ENCODE measurements at places on chromosomes 13 and 19.

GRCh38 chr13:107907065-107907805 lies 308.1 kb downstream of the LIG4 start:
- DNase-seq: no peak

DNA sequence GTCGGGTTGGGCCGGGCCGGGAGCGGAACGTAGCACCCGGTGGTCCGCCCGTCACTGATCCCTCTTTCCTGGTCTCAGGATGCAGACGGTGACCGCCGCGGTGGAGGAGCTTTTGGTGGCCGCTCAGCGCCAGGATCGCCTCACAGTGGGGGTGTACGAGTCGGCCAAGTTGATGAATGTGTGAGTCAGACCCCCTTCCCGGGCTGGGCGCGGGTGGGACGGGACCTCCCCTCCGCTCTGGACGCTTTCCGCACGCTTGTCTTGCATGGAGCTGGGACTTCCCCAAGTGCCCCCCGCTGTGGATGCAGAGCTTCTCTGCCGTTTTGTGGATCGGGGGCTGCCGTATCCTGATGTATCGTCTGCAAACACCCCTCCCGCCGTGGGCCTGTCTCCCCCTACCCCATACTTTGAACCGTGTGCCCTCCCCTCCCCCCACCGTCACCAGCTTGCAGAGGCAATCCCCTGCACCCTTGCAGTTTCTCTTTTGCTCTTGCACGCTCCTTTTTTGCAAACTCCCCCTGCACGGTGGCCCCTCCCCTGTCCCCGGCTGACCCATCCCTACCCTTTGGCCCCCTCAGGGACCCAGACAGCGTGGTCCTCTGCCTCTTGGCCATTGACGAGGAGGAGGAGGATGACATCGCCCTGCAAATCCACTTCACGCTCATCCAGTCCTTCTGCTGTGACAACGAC lies 669 bp downstream of the GADD45B start:
- DNase-seq: peak; percentile 78

DNA sequence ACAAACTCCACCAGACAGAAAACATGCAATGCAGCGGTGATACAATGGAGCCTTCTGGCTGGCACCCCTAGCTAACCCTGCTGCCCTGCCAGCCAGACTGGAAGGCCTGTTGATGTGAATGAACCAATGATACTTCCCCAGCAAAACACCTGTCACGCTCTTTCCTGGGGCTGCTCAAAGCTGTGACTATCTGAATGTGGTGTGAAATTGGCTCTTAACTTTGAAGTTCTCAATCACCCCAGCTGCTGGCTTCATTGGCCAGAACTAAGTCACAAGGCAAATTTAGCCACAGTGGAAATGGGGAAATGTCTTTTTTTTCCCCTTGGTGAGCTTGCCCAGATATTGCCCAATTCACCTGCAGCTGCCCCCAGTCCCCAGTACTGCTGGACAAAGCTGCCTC lies 147.3 kb downstream of the SLC7A1 start:
- no peak for DNase-seq

GRCh38 chr13:67117010-67117550 lies 113.1 kb downstream of the PCDH9 start:
- DNase-seq: no peak

GRCh38 chr19:10289836-10290356 lies at the start of gene ICAM5:
ICAM5 (plus strand) TSS chr19:10289952; CDS start chr19:10290044, 92 bp downstream.
- DNase-seq: no peak

DNA sequence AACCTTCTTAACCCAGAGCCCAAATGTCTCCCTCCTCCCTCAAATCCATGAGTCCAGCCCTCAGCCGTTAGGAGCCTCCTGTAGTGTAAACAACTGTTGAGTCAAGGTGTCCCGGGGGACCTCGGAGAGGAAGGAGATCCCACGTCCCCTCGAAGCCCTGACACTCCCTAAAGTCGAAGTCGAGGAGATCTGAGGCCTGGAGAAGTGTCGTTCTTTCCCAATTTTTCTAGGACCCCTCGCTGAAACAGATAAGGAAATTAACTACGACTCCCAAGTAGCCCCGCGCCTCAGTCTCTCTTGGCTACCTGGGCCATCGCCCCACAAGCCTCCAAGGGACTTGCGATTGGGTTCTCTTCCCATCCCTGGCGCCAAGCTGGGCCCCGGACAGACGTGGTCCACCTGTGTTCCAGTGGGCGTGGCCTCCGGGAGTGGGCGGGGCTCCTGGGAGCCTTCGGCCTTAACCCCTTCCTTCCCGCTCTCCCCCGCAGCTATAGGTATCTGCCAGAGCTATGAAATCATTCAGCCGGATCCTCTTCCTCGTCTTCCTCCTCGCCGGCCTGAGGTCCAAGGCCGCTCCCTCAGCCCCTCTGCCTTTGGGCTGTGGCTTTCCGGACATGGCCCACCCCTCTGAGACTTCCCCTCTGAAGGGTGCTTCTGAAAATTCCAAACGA lies 869 bp downstream of the GFY start:
- DNase-seq: no peak

DNA sequence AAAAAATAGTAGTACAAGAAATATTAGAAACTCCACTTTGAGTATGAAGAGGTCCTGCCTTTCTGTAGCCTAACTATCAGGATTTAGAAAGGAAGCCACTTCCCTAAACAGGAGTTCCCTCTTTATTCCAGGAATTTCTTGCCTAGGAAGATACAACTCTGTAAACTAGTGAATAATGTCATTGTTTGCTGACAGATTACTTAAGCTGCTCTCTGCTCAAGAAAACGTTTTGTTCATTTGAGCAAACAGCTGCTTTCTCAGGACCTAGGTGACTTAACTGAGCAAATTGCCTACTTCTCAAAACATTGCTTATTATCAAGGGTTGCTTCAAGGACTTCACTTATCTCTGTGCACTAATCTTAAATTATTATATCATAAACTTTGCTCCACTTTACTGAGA lies 1419.4 kb upstream of the SLC10A2 start:
- no peak for DNase-seq

- DNase-seq: no peak
Observed at GRCh38 chr19:30920222-30920621, 429.0 kb downstream of the TSHZ3 start.

DNA sequence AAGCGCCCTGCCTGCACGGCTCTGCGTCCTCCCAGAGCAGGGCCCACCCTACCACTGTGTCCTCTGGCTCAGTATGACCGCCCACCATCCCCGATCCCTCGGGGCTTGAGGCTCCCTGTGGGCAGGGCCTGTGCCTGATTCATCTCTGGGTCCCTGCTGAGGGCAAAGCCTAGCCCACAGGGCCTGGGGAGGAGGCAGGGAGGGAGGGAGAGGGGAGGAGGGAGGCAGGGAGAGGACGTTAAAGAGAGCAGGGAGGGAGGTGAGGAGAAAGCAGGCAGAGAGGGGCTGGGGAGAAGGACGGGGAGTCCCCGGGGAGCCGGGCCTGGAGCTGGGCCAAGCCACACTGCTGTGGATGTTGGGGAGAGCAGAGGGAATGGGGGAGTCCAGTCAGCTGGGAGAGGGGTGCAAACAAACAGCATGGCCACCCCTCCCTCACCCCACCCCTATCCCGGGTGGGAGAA lies 4.0 kb upstream of the ERFL start:
- no peak for DNase-seq

DNA sequence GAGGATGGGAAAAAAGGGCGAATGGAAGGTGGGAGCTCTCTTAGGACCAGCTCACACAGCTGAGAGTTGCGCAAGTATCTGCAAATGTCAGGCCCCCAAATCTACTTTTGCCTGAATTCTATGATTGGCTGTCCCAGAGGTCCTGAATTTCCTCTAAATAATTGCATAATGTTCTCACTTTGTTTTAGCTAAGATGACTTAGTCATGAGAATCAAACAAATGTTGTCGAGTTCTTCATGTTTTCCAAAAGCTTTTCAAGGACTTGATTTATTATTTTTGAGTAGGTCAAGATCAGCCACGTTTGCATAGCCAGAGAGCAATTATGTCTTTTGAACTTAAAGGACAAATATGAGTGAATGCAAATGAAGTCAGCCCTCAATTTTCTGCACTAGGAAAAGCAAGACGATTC lies 246.6 kb upstream of the MAB21L1 start:
- DNase-seq: no peak
